SIG-M5 (cell line): ENCODE measurements at places on chromosomes 16 and 17.

- DNase-seq = peak; percentile 40
Observed at GRCh38 chr17:49694847-49695697, 12.7 kb downstream of the SLC35B1 start.

DNA sequence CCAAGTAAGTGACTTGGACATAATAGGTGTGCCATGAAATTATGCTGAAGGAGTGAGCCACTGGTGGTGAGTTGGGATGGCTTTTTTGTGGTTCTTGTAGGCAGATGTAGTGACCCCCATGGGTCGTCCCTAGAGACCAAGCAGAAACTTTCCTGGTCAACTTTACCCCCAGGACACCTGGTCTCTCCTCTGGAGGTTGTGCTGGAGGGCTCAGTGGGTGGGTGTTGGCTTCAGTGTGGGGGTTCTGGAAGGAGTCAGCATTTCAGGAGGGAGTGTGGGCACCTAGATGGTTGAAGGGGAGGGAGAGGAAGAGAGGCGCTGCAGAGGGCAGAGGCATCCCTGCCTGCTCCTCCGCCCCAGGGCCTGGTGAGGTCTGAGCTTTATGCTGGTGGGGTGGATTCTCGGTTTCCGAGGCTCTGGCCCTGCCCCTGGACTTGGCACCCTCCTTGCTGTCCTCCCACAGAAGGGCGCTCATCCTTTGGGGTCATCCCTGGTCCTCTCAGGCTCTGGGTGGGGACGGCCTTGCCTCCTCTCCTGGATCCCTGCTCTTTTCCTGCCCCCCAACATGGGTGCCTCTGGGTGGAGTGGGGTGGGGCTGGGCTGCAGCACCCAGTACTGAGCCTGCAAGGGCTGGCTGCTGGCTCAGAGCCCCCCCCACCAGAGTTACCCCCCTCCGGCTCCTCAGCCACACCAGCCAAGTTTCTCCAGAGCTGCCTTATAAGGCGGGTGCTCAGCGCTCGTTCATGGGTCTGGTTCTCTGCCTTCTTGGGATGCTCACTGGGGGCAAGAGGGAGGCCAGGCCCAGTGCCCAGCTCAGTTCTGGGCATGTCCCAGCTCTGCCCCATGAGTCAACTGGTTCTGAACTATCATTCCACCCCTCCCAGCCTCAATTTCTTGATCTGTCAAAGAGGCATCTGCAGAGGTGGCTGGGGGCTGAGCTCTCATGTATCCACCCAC lies 266.8 kb downstream of the SEC14L1 start:
- no peak for DNase-seq

DNA sequence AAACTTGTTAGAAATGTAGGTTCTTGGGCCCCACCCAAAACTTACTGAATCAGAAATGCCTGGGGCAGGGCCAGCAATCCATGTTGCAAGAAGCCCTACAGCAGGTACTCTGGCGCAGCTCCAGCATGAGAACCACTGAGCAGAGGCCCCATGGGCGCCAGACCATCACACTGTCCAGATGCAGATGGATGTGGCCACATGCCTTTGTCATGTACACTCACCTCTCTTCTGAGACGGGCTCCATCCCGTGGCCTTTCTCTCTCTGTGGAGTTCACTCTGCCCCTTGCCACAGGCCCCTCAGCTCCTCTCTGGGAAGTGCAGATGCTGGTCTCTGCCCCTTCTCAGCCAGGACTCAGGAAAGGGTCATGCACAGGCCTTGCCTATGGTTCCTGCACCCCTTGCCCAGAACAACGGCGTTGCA lies 2.3 kb upstream of the CCNF start:
- DNase-seq = no peak

DNA sequence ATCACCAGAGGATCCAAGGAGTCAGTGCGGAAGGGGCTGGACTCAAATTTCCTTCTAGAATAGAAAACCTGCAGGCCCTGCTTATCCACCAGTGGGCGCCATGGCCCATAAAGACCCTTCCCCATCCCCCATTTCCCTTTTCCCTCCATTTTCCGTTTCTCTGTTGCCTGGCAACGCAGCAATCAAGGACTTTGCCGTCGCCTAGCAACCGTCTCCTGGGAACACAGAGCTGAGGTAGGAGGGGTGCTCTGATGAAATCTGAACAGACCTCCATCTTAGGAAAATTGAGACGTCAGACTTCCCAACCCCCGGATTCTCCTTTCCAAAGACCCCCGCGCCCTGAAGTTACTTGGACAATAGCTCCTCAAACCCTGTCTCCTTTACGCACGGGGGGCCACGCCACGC lies 5.7 kb downstream of the DLG4 start:
- peak; percentile 40 for DNase-seq

GRCh38 chr17:77034677-77035424 lies 105.9 kb upstream of the SEC14L1 start:
- DNase-seq = no peak

GRCh38 chr16:87661561-87661960 lies 59.3 kb downstream of the JPH3 start:
- peak; percentile 81 for DNase-seq

- no peak for DNase-seq
Observed at GRCh38 chr17:2331303-2331702, 5.0 kb downstream of the TSR1 start.

DNA sequence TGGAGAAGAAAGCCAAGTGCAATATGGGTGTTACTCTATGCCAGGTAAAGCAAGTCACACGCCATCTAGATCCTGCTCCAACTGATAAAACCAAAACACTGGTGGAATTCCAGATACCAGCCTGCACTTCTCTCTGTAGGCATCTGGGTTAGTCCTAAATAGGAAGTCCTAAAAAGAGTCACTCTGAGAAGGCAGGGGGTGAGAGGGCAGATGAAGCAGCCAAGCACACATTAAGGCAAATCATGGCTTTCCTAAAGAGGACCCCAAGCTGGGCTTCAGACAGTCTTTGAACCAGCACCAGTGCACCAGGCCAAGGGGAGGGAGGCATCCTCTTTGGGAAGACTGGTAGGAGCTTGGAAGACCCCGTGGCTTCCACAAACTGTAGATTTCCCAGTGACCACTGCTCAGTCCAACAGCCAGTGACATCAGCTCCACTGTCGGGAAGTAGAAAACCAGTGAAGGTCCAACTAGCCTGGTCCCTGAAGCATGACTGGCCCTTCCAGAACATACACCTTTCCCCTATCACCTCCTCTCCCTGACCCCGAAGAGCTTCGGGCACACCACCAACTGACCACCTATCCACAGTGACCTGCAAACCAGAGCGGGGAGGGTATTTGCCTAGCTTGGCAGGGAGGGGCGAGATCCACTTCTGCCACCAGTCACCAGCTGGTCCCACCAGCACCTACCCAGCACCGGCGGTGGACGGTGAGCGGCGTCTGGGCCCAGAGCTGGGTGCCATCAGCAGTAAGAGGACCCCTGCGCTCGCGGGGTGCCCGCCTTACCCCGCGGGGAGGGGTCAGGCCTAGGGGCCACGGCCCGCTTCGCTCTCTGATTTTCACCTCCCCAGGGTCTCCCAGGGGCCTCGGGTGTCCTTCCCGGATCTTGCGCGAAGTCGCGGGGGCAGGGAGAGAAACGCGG lies 1.0 kb downstream of the LITAF start:
- no peak for DNase-seq

GRCh38 chr16:78523212-78523985 lies 423.9 kb downstream of the WWOX start:
- no peak for DNase-seq

- no peak for DNase-seq
Observed at GRCh38 chr16:23423496-23424049, 29.4 kb downstream of the COG7 start.

DNA sequence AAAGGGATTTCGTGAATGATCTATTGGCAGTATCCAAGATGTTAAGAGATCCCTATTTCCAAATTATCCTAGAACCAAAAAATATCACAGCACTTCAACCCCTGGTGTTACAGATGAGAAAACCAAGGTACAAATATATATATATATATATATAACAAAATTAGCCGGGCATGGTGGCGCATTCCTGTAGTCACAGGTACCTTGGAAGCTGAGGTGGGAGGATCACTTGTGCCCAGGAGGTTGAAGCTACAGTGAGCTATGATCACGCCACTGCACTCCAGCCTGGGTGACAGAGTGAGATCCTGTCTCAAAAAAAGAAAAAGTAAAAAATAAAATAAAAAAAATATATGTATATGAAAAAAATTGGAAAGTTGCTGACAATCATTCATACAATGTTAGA lies 637 bp upstream of the CLN3 start:
- no peak for DNase-seq

- no peak for DNase-seq
Observed at GRCh38 chr16:55002419-55002818, 71.8 kb downstream of the IRX5 start.

GRCh38 chr17:58335779-58336455 lies 7.3 kb upstream of the TSPOAP1 start:
- peak; percentile 88 for DNase-seq

- no peak for DNase-seq
Observed at GRCh38 chr17:77374170-77374936, 233.6 kb downstream of the SEC14L1 start.

DNA sequence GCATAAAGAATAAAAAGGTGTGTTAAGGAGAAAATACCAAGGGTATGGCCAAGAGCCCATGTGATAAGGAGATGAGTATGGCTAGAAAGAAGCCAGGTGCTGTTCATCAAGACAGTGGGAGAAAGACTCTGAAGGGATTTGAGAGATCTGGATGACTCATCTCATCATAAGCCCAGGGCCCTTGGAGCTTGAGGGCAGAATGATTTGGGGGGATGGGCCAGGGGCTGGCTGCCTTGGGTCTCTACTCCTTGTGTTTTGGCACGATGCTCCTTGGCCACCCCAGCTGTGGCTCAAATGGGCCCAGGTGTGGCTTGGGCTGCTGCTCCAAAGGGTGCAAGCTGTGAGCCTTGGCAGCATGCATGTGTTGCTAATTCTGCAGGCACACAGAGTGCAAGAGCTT lies 14.5 kb upstream of the TNFRSF13B start:
- DNase-seq = no peak

- DNase-seq = no peak
Observed at GRCh38 chr16:52906281-52906680, 146.4 kb downstream of the CHD9NB start.

- DNase-seq = no peak
Observed at GRCh38 chr17:13030459-13031300, 12.9 kb upstream of the ELAC2 start.

DNA sequence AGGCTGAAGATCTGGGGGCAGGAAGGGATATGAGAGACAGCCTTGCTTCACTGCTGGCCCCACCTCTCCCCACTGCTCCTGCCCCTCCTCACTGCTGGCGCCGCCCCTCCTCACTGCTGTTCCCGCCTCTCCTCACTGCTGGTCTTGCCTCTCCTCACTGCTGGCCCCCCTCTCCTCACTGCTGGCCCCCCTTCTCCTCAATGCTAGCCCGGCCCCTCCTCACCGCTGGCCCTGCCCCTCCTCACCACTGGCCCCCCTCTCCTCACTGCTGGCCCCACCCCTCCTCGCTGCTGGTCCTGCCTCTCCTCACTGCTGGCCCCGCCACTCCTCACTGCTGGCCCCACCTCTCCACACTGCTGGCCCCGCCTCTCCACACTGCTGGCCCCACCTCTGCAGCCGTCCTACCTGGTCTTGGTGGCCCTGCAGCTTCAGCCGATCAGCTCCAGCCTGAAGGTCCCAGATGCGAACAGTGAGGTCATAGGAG lies 9.5 kb upstream of the PAM16 start:
- no peak for DNase-seq

DNA sequence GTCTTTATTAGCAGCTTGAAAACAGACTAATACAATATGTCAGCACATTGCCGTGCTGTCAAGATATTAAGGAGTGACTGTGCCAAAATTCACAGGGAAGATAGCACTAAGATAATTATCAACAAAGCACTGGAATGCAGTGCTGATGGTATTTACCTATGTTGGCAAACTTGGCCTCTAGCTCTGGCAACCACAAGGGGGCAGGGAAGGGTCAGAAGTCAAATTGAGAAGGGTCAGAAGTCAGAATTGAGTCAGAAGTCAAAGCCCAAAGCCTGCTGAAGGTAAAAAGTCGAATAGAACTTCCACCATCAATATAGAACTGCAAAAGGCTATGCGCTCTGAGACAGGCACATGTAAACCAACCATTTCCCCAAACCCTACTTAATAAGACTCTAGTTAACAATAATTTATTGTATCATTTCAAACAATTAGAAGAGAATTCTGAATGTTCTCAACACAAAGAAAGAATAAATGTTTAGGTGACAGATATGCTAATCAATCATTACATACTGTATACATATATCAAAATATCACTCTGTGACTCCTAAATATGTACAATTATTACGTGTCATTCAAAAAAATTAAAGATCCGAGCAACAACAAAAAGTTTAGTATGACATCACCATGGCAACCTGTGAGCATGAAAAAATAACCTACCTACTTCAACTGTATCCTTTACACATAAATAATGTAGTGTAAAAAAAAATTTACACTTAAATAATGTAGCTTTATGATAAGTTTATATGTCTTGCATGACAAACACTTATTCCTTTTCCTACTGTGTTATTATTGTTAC lies 916.1 kb downstream of the KCNJ2 start:
- DNase-seq = no peak

- DNase-seq = no peak
Observed at GRCh38 chr17:39376434-39376833, 25.0 kb downstream of the FBXL20 start.

- no peak for DNase-seq
Observed at GRCh38 chr16:14003074-14003570, 68.0 kb upstream of the MRTFB start.

- DNase-seq = no peak
Observed at GRCh38 chr17:74181341-74181740, 22.1 kb upstream of the RPL38 start.

- DNase-seq = no peak
Observed at GRCh38 chr17:5703736-5704135, 119.4 kb upstream of the NLRP1 start.

DNA sequence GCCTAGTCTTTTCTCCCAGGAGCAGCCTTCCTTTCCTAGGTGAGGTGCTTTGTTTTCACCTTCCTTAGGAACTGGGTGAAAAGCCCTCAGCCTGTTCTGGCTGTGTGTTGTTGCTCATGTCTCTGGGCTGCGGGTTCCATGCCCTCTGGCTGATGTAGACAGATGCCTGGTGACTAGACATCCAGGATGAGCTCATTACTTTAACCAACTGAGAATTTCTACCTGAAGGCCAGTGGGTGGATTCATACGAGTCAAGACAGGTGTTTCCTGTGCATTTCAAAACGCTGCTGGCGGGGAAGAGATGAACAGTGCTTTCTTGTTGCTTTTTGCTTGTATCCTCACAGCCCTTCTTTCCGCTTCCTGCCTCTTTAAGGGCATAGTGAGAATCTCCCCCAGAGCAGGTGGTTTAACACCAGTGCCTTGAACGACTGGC lies 22.3 kb downstream of the SAP30BP start:
- DNase-seq = no peak

GRCh38 chr16:83817022-83817421 lies 9.2 kb downstream of the HSBP1 start:
- DNase-seq = no peak

DNA sequence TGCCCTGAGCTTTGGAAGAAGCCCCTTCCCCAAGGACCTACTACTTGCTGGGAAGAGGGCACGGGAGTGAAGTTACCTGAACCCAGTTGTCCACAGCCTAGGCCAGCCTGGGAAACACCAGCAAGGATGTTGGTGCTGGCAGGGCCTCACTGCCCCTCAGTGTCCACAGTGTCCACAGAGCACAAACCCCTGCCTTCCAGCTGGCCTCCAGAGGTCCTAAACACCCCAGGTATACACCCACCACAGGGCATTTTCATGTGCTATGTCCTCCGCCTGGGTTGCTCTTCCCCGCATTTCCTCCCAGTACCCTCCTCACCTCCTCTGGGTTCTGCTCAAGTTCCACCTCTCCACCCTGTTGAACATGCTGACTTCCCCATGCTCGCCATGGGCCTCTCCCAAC lies 4.2 kb upstream of the PEMT start:
- no peak for DNase-seq
